Activated CD4-positive, alpha-beta T cell treated with anti-CD3 and anti-CD28 coated beads, Interleukin-2, amount 50 U/mL, for 1 hour (primary cell): ENCODE measurements at places on chromosomes 1 and 21.
A peak's percentile ranks its signal among the peaks of the same experiment; 100 is the strongest.

DNA sequence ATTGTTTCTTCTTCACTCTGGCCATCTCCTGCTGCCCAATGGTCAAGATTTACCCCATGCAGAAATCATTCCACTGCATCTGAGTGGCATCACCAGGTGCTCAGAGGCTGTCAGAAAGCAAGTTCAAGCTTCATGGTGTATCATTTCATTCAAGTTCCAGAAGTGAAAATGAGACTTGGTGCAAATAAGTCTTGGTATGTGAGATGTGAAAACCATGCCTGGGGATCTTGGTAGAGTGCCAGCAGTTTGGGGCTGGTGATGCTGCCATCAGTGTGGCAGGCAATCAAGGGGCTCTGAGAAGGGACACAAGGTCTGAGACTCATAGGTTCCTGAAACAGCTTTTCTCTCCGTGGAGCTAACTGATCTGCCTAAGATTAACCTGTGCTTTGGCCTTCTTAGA is 52.0 kb downstream of the CD2 start:
- DNase-seq: peak; percentile 56

DNA sequence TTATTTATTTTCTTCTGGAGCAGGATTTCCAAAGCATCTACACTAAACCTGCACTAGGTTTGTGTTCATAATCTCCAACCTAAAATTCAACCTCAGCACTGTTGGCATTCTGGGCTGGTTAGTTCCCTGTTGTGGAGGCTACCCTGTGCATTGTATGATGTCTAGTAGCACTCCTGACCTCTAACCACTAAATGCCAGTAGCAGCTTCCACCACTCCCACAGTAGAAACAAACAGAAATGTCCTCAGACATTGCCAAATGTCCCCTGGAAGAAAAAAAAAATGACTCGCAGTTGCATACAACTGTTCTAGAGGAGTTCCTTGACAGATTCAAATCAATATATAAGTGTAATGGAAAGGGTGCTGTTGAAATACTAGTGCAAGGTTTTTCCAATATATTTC is 18.9 kb downstream of the GRIK1 start:
- DNase-seq: no peak

DNA sequence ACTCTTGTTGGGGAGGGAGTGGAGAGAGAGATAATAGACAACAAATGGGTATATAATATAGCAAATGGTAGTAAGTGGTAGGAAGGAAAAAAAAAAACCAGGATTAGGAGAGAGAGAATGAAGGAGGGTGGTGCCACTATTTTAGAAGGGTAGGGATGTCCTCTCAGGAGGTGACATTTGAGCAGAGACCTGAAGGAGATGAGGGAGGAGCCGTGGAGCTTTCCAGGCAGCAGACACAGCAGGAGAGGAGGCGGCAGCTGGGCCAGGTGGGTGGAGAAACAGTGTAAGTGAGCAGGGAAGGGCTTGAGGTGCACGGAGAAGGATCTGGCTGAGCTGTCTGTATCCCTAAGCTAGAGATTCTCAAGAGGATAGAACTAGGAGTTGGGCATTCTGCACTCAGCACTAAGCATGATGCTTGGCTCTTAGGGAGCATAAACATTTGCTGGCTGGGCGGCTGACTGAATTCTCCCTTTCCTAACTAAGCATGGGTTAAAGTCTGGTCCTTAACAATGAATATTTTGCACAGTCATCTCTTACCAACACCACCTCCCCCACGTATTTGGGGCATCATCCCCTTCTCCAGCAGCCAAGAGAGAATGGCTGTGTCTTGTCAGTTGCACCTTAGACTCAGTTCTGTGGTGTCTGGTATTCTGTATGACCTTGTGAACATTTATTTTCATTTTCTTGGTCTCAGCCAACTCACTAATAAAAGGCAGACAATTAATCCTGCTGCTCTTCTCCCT is 27.6 kb upstream of the SARS1 start:
- DNase-seq: no peak

DNA sequence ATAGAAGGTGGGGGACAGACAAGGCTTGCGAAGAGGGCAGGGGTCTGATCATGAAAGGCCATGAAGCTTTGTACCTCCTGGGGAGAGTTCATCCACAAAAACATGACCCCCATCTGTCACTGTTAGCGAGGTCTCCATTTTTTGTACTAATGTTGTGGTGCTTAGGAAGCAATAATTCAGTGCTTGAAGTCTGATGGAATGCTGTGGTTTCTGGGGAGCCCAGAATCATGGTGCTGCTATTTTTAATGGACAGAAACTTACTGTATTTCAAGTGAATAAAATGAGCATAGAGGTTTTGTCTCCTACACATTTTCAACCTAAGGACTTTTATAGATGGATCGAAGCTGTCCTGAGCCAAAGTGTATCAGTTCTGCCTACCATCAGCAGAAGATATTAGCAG is 28.2 kb upstream of the RGL1 start:
- DNase-seq: no peak

- DNase-seq: no peak
Observed at GRCh38 chr1:61358770-61359455, 276.6 kb downstream of the NFIA start.

- DNase-seq: peak; percentile 4
Observed at GRCh38 chr1:235601104-235601503, 48.5 kb downstream of the GNG4 start.

- no peak for DNase-seq
Observed at GRCh38 chr1:200176181-200176580, 148.7 kb downstream of the NR5A2 start.

GRCh38 chr21:45448810-45449657 is 44.1 kb downstream of the COL18A1 start:
- no peak for DNase-seq

DNA sequence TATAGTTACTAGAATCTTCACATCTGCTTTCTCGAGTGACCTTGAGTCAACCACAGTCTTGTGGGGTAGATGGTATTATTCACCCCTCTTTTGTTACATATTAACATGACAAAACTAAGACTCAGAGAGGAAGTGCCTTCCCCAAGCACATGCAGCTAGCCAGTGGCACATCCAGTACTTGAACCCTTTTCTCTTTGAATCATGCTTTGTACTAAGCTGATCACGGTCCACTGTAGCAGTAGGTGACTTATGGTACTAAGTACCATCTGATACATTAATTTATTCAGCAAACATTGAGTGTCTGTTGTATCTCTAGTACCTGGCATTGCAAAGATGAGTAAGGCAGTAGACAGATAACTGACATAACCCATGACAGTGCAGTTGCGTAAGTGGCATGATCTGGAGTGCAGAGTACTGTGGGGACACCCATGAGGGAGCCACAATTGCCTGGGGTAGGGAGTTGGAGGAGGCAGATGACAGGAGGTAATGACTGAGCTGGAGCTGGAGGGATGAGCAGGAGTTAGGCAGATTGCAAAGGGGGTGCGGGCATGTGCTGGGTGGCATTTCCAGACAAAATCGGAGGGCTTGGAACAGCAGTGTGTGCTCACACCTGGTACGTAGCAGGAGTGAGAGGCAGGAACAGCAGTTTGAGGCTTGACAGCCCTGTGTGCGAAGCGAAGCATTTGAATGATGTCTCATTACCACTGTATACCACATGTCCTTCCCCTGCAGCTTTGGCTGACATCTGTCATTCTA is 29.8 kb downstream of the UCK2 start:
- DNase-seq: no peak

- no peak for DNase-seq
Observed at GRCh38 chr1:41400225-41400624, 39.0 kb downstream of the FOXO6 start.

GRCh38 chr1:3275471-3276340 is 178.8 kb upstream of the ARHGEF16 start:
- no peak for DNase-seq

DNA sequence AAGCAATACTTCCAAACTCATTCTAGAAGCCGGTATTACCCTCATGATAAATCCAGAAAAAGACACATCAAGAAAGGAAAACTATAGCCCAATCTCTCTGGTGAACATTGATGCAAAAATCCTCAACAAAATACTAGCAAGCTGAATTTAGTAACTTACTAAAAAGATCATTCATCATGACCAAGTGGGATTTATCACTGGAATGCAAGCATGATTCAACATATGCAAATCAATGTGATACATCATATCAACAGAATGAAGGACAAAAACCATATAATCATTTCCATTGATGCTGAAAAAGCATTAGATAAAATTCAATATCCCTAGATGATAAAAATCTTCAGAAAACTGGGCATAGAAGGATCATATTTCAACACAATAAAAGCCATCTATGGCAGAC is 402.9 kb downstream of the TGFB2 start:
- DNase-seq: no peak

DNA sequence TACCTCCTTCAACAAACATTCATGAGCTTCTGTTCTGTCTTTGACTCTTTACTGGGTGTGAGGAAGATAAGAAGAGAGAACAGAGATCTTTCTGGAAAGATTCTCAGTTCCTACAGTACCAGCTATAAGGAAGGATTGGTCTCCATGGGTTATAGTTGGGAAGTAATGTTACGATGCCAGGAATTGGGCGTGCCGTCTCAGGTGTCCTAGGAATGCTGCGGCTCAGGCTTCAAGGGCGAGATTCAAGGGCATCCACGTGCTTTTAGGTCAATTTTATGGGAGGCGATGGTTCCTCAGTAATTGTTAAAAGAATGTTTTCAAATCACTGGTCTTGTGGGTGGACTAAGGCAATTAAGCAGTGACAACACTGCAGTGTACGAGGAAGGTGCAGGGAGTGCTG is 27.3 kb downstream of the COG2 start:
- DNase-seq: no peak
